8988T (cell line): ENCODE measurements at places on chromosomes 7 and 10.

GRCh38 chr7:91289633-91290254 is 25.5 kb downstream of the FZD1 start:
- DNase-seq, result no peak

DNA sequence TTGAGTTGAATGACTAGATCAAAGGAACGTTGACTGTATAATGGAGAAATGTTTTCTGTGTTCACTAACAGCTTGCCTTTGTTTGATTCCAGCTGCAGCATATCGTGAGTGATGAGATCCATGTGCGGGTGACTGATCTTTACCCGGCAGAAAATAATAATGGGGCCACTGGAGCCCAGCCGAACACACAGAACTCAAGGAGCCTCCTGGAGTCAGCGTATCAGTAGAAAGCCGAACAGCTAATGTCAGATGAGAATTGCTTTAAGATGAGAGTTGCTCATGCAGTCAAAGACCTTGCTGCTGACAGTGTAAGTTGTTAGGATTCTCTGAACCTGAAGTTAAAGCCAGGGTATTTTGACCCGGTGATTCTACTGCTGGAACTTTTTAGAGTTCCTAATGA is 34.3 kb upstream of the MTPAP start:
- no peak for DNase-seq

- no peak for DNase-seq
Observed at GRCh38 chr10:6729071-6729774, 149.1 kb upstream of the PRKCQ start.

DNA sequence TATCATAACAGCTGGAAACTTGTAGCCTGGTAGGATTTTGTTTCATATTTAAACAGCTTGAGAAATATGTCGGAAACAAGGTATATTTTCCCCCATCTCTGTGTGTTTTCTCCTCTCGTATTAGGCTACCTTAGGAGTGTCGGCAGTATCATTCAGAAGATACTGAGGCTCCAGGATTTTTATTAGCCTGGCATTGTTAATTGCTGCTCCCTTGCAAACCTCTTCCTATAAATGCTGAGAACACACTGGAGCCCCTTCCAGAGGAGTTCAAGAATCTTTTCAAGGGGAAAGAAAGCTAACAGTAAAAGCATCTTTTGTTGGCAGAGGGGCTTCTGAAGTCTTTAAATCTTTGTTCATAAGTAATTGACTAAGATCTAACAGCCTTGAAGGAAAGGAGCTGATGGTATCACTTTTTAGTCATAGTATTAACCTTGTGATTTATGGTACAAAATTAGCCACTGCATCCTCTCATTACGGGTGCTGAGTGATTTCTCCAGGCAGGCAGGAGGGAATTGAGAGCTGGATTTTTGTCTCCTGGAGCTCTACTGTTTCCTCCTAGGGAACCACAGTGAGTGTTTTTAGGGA is 998.7 kb downstream of the LRMDA start:
- DNase-seq, result no peak

DNA sequence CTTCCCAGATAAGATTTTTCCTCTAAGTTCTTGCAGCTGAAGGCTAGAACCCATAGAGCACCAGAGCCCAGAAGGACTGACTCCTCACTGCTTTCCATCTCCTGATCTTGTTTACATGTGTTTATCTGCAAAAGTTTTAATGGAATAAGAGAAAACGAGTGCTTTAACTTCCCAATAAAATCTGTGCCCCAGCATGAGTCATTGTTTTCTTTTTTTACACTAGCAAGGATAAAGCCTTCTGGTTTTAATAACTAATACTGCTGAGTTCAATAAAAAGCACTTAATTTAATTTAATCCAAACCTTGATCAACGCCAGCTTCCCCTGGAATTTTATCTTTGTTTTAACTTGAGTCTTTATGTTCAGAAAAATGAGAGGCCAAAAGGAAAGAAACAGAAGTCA is 227.6 kb downstream of the HPSE2 start:
- no peak for DNase-seq

GRCh38 chr10:89236226-89236797 is 15.3 kb downstream of the LIPA start:
- no peak for DNase-seq
